ENCODE measurements at places on chromosomes 7 and 10.

DNA sequence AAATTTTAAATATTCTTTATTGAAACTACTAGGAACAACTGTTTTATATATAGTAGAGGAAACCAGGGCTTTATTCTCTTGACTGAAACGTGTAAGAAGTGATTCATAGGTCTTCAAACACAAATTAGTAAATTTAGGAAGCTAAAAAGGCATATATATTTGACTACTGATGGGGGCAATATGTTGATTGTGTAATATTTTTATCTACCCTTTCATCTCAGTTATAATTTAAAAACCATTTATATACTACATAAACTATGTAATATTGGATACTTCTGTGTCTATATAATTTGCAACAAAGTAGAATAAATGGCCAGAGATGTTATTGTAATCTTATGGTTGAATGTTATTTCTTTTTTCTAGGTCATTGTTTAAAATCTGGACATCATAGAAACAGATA, 269.3 kb upstream of the KAT6B start:
- DNase-seq, result no peak

- DNase-seq, result no peak
Observed at GRCh38 chr7:11792166-11792565, 39.8 kb downstream of the THSD7A start.

- DNase-seq, result no peak
Observed at GRCh38 chr7:132857031-132857430, 224.9 kb downstream of the CHCHD3 start.

GRCh38 chr10:96789571-96790108, 42.5 kb upstream of the LCOR start:
- no peak for DNase-seq

DNA sequence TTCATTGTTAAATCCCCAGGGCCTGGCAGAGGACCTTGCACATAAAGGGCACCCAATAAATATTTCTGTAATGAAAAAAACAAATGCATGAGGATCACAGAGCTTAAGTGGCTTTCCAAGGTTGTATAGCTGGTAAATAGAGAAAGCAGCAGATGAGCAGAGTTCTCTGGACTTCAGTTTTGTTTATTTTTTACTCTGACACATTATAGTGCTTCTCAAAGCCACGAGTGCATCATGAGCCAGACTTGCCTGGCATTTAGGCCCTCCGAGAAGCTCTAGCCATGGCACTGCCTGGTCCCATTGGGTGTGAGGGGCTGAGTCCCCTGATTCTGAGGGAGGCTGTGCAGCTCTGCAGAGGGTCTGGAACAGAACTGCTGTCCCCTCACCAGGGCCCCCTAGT, 87.2 kb upstream of the ZNF32 start:
- no peak for DNase-seq

DNA sequence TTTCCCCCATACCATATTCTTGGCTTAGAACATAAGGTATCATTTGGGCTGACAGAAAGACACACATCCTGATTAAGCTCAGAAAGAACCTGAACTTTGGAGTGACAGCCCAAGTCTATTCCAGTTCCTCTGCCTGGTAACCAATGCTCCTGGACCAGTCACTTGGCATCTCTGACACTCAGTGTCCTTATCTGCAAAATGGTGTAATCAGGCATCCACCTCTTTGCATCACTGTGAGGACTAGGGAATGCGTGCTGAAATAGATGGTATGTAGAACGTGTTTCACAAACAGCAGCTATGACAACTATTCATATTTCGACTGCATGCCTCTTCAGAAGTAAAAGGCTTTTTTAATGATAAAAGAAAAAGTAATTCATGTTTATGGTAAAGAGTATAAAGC, 26.2 kb upstream of the PIK3AP1 start:
- no peak for DNase-seq

DNA sequence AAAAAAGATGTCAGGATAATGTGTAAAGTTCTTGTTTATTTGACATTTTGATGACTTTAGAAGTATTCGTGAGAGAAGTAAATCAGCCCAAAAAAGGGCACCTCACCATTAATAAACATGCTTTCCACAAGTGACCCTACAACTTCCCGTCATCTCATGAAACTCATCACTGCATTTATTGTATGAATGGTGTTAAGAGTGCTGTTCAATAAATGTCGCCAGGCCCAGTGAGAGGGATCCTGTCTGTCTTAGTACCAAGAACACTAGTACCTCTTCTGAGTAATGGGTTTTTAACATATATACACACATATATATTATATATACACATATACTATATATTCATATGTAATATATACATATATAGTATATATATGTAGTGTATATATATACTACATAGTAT, 61.9 kb downstream of the TMEM26 start:
- DNase-seq, result no peak

DNA sequence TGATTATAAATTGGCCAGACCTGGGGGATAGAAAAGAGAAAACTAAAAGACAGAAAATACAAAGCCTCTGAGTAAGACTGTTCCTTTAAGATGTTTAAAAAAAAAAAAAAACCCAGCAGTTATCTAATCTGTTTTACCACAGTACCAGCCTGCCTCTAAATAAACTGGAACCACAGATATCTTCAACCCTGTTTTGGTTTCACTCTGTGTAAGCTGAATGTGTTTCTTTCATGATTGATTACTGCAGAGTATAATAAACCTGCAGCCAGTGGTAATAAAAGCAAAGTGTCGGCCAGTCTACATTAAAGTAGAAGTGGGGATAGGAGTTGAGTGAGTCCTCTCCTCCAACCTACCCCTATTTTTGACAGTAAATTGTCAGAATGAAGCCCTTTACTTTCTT, 40.6 kb downstream of the MGAM2 start:
- DNase-seq, result no peak

DNA sequence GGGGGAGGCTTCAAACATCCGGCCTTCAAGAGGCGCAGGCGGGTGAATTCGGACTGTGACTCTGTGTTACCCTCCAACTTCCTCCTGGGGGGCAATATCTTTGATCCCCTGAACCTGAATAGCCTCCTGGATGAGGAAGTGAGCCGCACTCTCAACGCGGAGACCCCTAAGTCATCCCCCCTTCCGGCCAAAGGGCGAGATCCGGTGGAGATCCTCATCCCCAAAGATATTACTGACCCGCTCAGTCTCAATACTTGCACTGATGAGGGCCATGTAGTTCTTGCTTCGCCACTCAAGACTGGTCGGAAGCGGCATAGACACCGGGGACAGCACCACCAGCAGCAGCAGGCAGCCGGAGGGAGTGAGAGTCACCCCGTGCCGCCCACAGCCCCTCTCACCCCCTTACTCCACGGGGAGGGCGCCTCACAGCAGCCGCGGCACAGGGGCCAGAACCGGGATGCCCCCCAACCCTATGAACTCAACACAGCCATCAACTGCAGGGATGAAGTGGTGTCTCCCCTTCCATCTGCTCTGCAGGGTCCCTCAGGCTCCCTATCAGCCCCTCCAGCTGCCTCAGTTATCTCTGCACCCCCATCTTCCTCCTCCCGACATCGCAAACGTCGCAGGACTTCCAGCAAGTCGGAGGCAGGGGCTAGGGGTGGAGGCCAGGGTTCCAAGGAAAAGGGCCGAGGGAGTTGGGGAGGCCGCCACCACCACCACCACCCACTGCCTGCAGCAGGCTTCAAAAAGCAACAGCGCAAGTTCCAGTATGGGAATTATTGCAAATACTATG, 1.1 kb downstream of the MEPCE start:
- DNase-seq, result no peak

DNA sequence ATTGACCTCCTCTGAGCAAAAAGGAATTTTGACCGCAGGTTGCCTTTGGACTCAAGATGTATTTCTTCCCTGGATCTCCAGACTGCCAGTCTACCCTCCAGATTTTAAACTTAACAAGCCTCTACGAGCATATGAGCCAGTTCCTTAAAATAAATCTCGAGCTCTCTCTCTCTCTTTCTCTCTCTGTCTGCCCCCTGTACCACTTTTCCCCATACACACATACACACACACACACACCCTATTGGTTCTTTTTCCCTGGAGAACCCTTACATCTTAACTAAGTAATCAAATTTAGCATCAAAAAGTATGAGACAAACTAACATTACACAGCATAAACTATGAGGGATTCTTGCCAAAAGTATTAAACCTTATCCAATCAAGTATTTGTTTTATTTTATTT, 11.4 kb downstream of the BCAP29 start:
- no peak for DNase-seq

DNA sequence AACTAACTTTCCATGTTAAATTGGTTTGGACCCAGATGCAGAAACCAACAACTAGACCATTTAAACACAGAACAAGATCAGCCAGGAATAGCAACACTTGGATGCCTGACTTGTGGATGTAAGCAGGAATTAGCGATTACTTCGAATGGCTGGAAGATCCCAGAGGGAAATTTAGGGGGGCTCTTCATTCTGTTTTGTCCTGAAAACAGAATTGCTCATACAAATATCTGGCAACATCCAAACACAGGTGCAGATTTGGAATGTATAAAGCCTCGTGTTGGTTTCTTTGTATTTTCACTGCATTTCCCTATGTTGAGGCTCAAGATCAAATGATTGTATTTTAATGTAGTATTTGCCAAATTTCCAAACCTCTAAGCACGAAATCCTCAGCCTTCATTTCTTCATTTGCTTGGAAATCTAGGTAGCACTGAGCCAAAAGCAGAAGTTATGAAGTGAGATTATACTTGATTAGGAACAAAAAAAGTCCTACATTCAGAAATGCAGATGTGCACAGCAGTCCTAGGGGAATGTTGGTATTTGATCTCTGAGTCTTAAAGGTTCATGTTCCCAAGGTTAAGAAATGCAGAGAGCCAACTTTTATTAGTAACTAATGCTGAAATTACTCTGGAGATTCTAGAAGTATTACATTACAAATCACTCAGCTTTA, 248.7 kb upstream of the TCF7L2 start:
- DNase-seq, result no peak

GRCh38 chr7:117248829-117249228, 74.0 kb downstream of the WNT2 start:
- DNase-seq, result no peak

DNA sequence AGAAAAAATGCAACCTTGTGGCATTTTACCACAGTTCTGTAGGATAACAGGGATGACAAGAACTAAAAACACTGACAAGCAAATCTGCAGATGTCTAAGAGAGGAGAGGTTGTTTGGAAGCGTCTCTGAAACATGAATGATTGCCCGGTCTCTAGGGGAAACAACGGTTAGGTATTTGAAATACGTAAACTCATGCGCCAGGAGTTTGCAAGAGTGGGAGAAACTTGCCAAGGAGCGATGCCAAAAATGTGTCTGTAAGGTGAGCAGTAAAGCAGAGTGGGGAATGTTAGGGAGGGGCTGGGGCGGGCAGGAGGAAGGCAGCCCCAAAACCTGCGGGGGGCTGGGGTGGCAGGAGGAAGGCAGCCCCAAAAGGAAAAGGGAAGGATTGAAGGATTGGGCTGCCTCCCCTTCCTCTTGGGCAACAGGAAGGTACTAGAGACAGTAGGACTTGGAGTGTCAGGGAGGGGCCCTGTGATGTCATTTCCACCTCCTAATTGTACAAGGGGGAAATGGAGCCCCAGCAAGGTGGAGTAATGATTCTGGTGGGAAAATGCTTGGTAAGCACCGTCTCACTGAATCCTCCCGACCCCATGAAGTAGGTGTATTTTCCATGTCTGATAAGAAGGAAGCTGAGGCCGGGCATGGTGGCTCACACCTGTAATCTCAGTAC, 33.2 kb upstream of the PLEKHA1 start:
- DNase-seq, result no peak

DNA sequence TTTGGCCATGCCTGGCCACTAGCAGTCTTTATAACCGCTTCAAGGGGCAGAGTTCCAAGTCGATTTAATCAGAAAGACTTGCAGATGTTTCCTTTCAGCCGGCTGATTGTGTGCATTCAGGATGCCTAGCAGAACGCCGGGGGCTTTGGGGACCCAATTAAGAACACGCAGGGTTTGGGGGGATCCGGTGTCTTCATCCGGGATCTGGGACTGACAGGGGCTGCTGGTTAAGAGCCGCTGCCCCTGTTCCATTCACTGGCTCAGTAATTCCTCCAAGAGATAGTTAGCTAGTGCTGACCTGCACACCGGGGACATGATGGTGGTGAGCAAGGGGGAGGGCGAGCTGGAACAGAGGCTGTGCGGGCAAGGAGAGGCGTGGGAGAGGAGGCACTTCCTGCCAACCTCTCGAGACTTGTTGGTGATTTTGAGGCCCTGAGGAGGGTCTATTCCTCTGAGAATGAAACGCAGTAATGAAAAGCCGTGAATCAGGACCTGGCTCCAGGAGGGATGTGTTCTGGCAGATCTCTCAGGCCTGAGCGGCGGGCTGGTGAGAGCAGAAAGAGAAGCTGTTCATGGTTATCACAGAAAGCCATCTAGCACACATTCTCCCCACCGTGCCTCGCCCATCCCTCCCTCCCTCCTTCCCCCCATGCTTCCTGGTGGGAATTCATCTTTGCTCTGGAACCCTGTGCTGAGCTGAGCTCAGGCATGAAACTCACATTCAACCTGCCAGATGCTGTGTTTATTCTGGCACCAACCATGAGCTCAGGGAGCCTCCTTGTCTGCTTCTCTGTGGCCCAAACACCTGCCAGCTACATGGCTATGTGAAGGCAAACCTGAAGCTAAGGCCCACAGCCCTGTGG, 152.0 kb downstream of the CCDC3 start:
- DNase-seq, result no peak

DNA sequence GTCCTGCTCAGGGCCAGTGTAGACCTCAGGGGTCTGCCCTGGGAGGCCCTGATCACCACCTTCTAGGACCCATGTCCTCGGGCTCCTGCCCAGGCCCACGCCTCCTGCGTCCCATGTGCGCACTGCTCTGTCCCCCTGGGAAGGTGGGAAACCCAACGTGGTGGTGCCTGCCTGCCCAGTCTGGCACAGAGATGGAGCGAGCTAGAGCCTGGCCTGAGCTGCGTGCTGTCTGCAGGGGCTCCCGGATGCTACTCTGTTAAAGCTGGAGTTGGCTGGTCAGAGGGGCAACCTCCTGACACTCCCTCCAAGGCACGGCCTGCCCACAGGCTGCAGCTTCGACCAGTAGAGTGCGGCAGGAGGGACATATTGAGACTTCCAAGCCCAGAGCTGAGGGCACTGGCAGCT, 171.7 kb downstream of the DNAJB6 start:
- DNase-seq, result no peak

DNA sequence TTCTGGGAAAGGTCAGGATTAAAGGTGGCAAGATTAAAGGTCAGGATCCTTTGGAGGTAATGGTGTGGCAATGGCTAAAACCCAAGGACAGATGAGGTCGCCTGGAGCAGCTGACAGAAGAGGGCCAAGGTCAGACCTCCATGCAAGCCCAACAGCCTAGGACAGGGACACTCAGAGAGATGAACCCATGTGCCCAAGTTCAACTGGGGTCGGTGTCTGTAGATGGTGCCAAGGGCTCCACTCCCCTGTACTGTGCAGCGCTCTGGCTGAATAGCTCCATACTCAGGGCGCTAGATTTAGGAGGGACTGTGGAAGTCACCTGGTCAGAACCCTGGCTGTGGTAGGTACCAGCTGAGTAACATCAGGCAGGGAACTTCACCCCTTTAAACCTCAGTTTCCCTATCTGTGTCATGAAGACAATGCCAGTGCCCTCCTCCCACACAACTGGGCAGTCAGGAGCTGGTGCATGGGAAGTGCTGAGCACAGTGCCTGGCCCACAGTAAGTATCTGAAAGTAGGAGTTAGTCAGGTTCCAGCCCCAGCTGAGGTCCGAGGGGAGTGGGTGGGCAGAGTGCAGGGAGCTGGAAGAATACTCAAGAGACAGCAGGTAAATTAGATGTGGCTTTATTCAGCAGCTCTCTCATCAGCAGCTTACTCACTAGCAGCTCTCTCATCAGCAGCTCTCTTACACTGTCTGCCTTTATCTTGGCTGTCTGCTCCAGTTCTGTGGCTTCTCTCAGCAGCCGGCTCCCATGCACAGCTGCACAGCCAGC, 327.1 kb downstream of the GLRX3 start:
- no peak for DNase-seq
